Pericardium fibroblast (primary cell): ENCODE measurements at places on chromosomes 5 and 9. TPM values are rescaled to one million over a fixed set of nuclear protein-coding genes. Genes with fewer than 3 reads are reported as not detected.

Gene TMEM171
- total RNA-seq, result 2.7 and 3.5 TPM in 2 replicates

Gene KCTD16
- total RNA-seq, result 0.23 and 1.0 TPM in 2 replicates

Gene S100Z
- not detected in 2 replicates for total RNA-seq

Gene PPIC
- 41.5 and 89.0 TPM in 2 replicates for total RNA-seq

Gene PHF24
- 0.12 and 1.0 TPM in 2 replicates for total RNA-seq

Gene HSPA9
- 201 and 290 TPM in 2 replicates for total RNA-seq

Gene PCDHB15
- total RNA-seq, result under 0.01 and 0.12 TPM in 2 replicates

Gene TOR1A
- 53.1 and 56.8 TPM in 2 replicates for total RNA-seq

Gene PTGS1
- total RNA-seq, result 110 and 302 TPM in 2 replicates

Gene KIAA1958
- 0.12 and 0.77 TPM in 2 replicates for total RNA-seq
